ENCODE measurements at places on chromosomes 4 and X.

DNA sequence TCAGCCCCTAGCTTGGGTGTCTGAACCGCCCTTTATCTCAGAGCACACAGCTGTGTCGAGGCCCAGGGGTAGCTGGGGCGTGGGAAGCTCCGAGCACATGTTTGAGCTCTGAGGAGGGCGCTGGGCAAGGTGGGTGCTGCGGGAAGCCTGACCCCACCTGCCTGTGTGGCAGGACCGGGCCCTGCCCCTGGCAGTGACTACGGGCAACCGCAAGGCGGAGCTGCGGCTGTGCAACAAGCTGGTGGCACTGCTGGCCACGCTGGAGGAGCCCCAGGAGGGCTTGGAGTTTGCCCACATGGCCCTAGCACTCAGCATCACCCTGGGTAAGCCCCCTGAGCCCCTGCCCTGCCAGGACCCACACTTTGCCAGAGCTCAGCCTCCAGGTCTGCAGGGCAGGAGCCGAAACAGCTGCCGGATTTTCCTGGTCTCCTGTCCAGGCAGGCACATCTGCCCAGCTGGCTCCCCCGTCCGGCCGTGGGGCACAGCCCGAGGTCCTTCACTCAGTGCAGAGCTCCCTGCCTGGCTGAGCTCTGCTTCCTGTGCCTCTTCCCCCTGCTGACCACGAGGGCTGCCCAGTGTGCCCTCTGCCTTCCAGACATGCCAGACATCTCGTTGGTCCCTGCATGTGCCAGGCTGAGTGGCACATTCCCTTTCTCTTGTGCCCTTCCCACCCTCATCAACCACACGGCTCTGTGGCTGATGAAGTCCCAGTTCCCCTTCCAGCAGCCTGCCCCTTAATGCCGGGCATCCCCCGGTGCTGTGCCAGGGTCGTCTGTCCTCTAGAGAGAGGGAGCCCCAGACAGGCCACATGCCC is 33.2 kb upstream of the HTRA3 start:
- DNase-seq: no peak

DNA sequence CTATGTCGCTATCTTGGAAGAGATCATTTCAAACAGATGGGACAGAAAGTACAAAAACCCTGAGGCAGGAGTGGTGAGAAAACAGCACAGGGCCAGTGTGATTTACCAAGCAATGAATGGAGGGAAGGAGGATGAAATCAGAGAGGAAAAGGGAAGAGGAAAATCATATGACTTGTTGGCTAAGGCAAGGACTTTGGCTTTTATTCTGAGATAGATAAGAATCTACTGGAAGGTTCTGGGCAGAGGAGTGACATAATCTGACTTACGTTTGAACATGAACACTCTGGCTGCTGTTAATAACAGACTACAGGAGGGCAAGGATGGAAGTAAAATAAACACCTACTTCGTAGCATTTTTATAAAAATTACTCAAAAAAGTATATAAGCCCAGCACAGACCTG is 207.8 kb upstream of the SLC7A11 start:
- DNase-seq: no peak

- DNase-seq: no peak
Observed at GRCh38 chrX:42739258-42739657, 38.7 kb downstream of the PPP1R2C start.

GRCh38 chrX:16774746-16775145 is 11.5 kb upstream of the TXLNG start:
- DNase-seq: no peak

DNA sequence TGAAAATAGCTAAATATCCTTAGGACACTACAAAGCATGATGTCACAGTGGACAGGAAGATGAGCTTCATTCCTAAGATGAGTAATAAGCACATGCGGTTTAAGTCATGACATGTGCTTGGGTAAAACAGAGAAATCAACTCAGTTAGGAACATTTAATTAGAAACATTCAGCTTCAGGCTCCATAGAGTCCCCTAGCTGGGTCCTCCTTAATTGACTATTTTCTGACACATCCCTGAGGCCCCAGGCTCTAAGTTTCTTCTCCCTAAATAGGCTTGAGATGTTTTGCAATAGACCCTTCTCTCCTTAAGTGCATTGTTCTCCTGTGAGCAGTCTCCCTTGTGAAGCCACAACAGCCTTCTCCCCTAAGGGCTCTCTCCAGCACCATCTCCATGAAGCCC is 70.4 kb upstream of the ANXA3 start:
- DNase-seq: no peak

- no peak for DNase-seq
Observed at GRCh38 chrX:106791495-106791894, 11.0 kb upstream of the TBC1D8B start.

DNA sequence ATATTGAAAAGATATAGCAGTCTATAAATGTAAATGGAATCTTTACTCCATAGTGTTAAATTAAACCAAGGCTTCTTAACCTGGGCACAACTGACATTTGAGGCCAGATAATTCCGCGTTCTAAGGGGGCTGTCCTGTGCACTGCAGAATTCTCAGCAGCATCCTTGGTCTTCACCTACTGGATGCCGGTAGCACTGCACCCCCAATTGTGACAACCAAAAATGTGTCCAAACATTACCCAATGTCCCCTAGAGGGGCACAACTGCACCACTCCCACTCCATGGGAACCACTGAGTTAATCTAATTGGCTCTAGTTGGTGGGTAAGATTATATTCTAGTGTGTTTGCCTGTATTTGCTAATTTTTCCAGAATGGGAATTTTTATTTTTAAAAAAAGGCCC is 16.6 kb downstream of the AP1S2 start:
- no peak for DNase-seq

GRCh38 chrX:50180073-50180940 is 20.5 kb downstream of the AKAP4 start:
- DNase-seq: no peak

- DNase-seq: no peak
Observed at GRCh38 chr4:158181906-158182305, 9.1 kb upstream of the GASK1B start.

DNA sequence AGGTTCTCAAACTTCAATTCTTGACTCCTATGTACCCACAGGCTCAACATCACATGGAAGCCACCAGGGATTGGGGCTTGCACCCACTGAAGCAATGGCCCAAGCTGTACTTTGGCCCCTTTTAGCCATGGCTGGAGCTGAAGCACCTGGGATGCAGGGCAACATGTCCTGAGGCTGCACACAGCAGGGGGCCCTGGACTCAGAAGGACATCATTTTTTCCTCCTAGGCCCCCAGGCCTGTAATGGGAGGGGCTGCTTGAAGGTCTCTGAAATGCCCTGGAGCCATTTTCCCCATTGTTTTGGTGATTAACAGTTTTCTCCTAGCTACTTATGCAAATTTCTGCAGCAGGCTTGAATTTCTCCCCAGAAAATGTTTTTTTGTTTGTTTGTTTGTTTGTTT is 465.1 kb upstream of the PCDH10 start:
- DNase-seq: no peak

GRCh38 chrX:153378607-153379006 is 22.5 kb downstream of the PNMA6E start:
- DNase-seq: no peak

GRCh38 chrX:70433848-70434351 is 10.7 kb upstream of the DLG3 start:
- DNase-seq: peak; percentile 57

DNA sequence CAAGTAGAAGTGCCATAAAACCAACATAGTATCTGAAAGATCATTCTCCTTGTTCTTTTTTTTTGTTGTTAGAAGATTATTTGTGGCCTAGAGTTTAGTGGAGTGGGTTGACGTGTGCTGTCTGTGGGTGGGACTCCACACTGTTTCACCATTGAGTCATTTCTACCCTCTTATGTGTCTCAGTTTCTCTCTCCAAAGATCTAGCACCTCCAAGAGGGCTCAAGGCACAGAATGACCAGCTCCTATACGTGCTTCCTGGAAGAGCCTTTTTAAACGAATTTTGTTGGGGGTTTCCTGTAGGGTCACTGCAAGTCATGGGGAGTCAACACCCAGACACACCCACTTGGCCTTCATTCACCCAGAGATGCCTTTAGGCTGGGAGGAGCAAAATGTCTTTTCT is 150.1 kb downstream of the KLF8 start:
- no peak for DNase-seq

GRCh38 chr4:127641524-127641923 is 8.8 kb downstream of the INTU start:
- DNase-seq: no peak

DNA sequence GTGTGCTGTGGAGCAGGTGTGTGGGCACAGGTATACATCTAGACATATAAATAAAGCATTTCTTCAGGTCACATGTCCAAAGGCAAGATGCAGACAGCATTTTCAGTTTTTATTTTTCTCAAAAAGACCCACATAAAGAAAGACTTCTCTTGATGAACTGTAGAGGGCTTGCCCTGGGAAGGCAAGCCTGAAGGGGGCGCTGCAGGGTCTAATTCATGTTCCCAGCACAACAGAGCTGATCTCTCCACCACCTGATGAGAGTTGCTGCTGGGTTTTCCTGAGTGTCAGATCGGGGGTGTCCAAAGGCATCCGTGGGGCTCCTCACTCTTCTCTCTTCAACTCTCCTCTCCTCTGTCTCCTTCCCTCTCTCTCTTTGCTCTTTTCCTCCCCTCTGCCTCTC is 26.6 kb downstream of the ADRA2C start:
- peak; percentile 13 for DNase-seq

GRCh38 chr4:168488869-168489274 is 8.0 kb upstream of the PALLD start:
- DNase-seq: peak; percentile 37

DNA sequence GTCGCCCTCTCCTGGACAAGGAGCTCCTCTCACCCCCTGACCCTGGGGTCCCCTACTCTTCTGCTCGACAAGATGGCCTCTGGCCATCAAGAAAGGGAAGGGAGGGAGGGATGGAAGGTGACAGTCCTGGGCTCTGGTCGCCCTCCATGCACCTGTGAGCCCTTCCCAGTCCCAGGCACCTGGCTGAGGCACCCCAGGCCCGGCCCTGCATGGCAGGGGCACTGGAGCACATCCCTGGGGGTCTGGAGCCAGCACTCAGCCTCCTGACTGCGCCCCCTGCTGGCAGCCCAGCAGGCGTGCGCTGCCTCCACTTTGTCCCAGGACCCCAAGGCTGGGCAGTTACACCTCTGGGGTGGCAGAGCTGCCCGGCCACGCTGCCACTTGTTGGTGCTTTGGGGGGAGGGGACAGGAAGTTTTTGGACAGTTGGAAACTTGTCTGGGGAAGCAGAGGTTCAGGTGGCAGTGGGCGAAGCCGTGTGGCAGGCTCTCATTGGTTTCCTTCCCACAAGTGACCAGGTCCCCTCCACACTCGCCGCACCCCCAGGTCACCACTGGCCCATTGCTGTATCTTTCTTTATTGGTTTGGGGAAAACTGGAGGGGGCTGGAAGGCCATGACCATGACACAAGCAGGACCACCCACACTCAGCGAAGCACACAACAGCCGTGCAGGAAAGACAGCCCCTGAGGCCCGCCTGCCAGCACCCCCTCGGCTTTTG is 4.3 kb downstream of the PNCK start:
- DNase-seq: no peak

GRCh38 chr4:118221227-118221800 is 131.5 kb downstream of the PRSS12 start:
- DNase-seq: no peak

GRCh38 chrX:129842510-129843208 is 1.0 kb downstream of the ZDHHC9 start:
- DNase-seq: no peak

- DNase-seq: no peak
Observed at GRCh38 chrX:87525771-87526229, 8.2 kb downstream of the KLHL4 start.

DNA sequence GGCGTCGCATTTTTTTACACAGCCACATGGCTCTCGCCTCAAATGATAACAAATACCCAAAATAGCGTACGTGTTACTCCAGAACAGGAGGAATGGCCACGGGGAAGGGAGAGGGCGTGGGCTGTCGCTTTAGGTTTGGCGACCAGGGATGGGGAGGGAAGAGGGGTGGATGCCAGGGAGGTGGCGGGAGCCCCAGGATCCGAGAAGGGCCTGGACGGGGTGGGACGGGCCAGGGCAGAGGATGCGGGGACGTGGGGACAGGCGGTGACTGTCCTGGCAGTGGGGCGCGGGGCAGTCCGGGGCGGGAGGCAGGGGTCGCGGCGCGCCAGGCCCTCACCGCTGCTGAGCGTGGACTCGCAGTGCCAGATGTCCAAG is 631 bp downstream of the TMEM47 start:
- DNase-seq: peak; percentile 33

DNA sequence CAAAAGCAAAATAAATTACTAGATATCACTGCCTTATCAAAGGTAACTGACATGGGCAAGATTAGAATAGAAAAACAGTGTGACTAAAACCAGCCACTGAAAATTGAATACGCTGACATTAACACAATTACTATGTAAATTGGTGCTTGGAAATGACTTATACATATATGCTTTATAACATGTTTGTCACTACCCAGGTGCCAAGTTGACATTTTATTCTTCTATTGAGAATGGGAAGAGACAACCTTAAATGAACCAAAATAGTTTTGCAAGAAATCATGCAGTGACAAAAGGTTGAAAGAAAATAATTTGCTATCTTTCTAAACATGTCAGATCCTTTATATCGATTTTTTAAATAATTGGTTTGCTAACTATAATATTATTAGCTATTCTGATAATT is 510.1 kb downstream of the GALNTL6 start:
- DNase-seq: no peak

DNA sequence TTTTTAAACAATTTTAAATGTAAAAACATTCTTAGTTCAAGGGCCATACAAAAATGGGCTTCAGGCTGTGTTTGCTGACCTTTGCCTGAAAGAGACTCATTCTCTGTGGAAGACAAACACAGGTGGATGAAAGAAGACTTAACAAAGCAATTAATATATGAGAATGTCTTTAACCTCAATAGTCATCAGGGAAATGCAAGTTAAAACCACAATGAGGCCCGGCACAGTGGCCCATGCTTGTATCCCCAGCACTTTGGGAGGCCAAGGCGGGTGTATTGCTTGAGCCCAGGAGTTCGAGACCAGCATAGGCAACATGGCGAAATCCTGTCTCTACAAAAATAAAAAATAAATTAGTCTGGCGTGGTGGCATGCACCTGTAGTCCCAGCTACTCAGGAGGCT is 7.1 kb upstream of the SMARCA1 start:
- DNase-seq: no peak

DNA sequence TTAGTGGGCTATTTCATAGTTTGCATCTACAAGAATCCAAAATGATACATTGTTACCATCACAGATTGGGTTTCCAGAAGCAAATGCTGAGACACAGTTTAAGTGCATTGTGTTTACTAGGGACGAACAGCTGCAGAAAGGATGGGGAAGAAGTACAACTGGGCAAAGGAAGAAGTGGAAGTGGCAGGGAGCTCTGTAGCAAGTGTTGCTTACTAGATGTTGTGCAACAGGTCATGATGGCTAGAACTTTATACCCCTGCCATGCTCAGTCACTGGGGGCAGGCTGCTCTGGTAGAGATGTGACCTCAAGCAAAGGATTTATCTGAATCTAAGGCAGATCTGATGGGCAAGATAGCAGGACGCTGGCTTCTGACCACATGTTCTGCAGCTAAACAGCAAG is 76.1 kb upstream of the EMCN start:
- no peak for DNase-seq

- DNase-seq: no peak
Observed at GRCh38 chr4:79597266-79597665, 189.2 kb upstream of the GK2 start.

All from left hindlimb (tissue), 1 donor.